GM12892 (cell line): ENCODE measurements at places on chromosomes 5 and 9.

- no peak for DNase-seq
These were observed 10.1 kb upstream of the NXNL2 start for GRCh38 chr9:88524911-88525310.

DNA sequence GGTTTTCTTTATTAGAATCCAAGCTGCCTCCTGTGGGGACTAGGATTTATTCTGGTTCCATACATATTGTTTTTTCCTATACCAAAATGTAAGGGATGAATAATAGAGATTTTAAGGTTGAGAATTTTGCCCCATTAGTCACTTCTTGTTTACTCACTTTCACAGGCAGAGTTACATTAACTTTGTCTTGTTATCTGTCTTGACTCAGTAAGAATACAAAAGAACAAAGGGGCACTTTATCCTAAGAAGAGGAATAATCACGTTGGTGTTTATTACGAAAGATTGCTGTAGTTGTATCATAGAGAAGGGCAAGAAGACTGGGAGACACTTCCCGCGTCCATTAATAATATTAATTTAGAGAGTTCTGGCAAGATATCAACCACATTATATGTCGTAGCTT is 599.7 kb upstream of the FTMT start:
- DNase-seq: no peak

DNA sequence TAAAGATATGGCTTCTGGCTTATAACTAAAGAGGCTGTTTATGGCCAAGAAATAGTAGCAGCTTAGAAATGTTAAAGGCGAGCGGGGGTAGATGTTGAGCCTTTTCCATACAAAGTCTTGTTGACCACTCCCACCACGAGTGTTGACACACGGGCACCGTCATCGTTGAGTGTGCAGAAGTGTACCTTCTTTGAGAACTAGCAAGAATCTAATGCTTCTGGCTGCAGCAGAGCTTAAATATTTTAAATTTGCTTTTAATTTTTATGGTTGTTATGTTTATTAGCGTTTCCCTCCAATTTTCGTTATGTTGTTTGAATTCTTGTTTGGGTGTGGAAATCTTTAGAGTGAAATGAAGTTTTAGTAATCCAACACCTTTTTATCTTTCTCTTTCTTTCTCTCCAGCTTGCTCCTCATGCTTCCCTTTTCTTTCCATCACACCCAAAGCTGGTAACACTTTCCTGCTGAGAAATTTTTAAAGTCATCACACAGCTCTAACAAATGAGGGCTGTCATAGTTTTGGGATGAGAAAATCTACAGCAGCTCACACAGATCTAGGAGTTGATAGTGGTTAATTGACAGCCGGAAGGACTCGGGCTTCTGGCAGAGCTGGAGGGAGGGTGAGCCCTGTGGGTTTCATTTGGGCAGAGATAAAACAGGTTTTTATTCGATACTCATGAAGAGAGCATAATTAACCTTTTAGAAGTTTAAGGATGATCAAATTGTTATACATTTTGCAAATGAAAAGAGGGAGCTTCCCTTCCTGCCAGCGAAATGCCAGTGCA is 120.1 kb upstream of the ZNF608 start:
- no peak for DNase-seq

DNA sequence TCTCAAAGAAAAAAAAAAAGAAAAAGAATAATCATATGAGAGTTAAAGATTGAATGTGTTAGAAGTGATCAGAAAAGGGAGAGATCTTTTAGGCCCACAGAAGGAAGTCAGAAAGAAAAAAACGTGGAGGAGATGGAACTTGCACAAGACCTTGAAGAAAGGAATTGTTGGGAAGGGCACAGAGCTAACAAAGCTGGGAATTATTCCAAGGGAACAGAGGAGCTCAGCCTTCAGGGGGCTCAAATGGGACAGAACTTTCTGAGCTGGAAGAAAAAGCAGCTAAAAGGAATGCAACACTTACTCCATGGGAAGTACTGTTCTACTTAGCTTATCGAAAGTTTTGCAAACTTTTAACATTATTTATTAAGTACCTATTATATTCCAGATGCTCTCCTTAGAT is 153.4 kb upstream of the ADRA1B start:
- no peak for DNase-seq

GRCh38 chr9:127522727-127523126 is 71.4 kb downstream of the LRSAM1 start:
- DNase-seq: no peak

GRCh38 chr5:65818592-65818991 is 96.6 kb downstream of the NLN start:
- no peak for DNase-seq

DNA sequence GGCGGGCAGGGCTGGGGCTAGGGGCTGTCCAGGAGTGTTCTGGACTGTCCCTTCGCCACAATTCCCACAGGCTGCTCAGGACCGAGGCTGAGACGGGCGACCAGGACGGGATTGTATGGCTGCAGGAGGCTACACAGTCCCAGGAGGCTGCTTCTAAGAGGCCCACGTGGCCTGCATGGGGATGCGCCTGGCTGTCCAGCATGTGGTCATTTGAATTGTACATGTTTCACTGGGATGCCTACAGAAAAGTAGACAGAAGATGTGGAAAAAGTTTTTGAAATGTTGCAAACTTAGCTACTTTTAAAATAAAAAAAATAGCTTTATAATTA is 32.6 kb upstream of the SPTLC1 start:
- no peak for DNase-seq

GRCh38 chr5:177089825-177090641 is 3.3 kb downstream of the FGFR4 start:
- no peak for DNase-seq

- DNase-seq: no peak
These were observed 53.7 kb downstream of the PLAC8L1 start for GRCh38 chr5:146051678-146052077.

- no peak for DNase-seq
These were observed 56.7 kb upstream of the RPS23 start for GRCh38 chr5:82334856-82335255.

DNA sequence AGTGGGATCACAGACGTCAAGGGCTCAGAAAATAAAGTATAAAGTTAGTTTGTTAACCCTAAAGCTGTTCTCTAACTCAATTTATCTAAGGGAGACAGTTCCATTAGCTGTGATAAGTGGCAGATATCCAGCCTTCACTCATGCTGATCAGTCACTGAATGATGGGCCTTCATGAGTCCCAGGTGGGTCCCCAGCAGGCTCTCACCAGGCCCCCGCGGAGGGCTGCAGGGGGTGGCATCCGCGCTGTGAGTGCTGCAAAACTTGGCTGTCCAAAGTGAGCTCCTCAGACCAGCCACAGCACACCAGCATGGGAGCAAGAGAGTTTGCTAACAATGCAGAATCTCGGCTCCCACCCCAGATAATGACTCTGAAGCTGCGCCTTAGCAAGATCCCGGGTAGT is 187.2 kb downstream of the GNA14 start:
- DNase-seq: no peak

DNA sequence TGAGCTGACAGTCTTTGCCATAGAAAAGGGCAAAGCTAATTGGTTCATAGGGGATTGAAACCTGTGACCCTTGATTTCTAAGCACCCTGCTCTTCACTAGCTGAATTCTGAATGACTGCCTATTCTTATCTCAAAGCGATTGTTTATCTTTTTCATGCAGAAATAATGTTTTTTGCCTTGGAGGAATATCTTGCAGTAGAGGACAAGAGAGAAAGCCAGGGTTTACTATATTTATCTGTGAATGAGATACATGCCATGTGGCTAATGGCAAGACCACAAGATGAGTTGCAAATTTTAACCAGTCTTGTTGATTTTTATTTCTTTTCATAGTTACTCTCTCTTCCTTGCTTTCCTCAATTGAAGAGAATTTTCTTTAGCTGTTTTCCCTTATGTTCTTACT is 185.0 kb downstream of the CNTLN start:
- no peak for DNase-seq

DNA sequence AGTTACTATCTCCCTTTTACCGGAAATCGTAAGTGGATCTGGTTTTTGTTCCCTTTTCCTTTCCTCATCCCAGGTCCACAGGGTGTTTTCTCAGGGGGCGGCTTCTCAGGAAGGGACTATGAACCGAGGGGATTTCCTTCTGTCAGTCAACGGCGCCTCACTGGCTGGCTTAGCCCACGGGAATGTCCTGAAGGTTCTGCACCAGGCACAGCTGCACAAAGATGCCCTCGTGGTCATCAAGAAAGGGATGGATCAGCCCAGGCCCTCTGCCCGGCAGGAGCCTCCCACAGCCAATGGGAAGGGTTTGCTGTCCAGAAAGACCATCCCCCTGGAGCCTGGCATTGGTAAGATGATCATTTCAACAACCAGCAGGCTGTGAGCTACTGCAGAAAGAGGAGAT is 75.8 kb downstream of the GOLPH3 start:
- DNase-seq: no peak

DNA sequence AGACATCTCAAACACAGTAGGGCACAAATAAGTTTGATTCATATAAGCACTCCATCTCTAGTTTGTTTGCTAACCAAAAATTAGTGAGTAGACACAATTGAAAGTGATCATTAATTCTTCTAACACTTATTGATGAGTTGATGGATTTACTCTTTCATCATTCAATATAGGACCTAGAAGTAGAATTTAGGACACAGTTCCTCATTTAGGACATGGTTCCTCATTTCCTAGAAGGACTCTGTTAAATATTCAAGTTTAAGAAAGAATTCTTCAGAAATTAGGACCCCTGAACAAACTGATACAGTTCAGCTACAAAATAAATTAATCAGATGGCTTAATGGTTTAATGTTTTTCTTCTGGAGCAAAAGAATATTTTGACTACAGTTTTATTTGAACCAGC is 143.5 kb upstream of the PRR16 start:
- no peak for DNase-seq

GRCh38 chr9:122918310-122918709 is 5.2 kb upstream of the ZBTB6 start:
- no peak for DNase-seq

- DNase-seq: no peak
These were observed 59.5 kb upstream of the EQTN start for GRCh38 chr9:27356446-27356845.

- DNase-seq: no peak
These were observed 375.3 kb upstream of the PRR16 start for GRCh38 chr5:120088836-120089235.

DNA sequence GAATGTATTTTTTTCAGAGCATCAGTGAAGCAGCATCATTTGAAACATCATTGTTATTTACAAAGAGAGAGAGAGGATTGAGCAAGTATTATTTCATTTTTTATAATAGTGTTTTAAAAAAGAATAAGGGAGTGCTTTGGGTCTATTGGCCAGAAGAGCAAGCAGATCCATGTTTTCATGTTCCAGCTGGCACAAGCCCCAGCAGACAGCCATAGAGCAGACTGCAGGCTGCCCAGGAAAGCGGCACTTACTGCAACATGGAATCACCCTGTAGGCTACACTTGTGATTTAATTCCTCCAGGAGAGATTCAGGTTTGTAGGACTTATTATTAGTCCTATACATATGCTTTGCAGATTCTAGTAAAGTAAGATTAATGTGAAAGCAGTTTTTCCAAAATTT is 407.0 kb upstream of the GRAMD2B start:
- no peak for DNase-seq

DNA sequence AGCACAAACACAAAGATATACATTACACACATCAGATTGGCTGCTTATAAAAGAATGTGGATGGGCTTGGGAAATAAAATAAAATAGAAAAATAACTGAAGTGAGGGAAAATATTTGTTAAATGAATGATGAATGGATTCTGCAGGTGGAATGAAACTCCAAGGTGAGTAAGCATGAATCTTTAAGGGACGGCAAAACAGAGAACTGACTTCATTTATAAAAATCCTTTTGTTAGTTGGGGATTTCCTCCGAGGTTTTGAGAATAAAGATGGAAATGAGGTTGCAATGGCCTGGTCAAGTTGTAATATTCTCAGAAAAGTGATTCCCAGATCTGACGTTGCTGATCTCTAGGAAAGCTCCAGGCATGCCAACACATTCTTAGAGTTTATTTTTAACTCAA is 20.9 kb upstream of the SEMA6A start:
- DNase-seq: no peak

DNA sequence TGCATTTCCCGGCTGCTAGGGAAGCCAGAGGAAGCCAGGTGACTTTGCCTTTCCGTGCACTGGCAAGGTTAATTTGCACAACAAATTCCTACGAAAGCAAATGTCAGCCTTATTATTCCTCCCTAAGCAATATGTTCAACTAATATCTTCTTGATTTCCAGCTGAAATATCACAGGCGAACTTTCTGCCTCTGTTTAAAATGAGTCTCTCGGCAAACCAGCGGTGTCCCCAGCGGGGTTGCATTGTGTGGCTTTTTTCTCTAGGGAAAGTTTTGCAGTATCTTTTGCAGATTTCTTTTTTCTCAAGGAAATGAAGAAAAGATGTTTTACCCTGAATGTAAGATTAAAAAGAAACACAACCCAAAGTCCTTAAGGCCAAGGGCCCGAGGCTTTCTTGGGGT is 1.9 kb downstream of the DBH start:
- no peak for DNase-seq

GRCh38 chr9:136019681-136020060 is 58.5 kb upstream of the UBAC1 start:
- no peak for DNase-seq

DNA sequence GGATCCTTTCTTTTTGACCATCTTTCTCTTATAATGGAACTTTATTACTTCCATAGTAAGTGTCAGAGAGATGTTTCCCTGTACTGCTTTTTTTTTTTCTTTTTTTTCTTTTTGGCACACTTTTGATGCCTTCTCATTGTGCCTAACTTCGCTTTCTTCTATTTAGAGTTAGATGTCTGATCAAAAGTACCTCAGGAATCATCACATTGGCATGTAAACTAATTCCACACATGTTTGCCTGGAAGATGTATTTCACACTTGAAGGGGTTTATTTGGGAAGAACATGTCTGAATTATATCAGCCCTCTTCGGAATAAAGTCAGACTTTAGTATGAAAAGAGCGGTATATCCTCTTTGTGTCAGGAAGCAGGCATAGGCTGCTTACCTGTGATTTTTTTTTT is 35.1 kb downstream of the SMARCA2 start:
- no peak for DNase-seq

DNA sequence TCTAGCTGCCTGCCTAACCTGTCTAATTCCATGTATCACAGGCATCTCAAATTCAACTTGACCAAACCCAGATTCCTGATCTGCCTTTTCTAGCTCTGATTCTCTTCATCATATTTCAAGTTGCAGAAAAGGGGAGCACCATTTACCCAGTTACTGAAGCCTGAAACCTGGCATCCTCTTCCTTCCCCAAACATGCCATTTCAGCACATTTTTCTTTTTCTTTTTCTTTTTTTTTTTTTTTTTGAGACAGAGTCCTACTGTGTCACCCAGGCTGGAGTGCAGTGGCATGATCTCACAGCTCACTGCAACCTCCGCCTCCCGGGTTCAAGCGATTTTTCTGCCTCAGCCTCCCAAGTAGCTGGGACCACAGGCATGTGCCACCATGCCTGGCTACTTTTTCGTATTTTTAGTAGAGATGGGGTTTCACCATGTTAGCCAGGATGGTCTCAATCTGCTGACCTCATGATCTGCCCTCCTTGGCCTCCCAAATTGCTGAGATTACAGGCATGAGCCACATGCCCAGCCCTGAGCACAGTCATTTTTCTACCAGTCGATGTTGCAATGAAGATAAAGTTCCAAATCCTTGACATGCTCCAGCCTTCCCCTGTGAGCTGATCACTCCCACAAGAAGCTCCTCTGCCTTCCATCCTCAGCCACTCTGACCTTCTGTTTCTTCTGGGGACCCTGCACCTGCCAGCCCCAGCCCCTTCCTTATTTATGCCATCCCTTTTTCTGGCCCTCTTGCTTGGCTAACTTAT is 32.2 kb downstream of the ACER2 start:
- DNase-seq: no peak

- no peak for DNase-seq
These were observed 147.5 kb downstream of the PAM start for GRCh38 chr5:102902647-102903046.
